Activated T-cell treated with anti-CD3 and anti-CD28 coated beads for 48 hours (primary cell): ENCODE measurements at places on chromosomes 12 and 14.

GRCh38 chr12:53927220-53928029 is 11.2 kb upstream of the HOXC13 start:
- no peak for DNase-seq

DNA sequence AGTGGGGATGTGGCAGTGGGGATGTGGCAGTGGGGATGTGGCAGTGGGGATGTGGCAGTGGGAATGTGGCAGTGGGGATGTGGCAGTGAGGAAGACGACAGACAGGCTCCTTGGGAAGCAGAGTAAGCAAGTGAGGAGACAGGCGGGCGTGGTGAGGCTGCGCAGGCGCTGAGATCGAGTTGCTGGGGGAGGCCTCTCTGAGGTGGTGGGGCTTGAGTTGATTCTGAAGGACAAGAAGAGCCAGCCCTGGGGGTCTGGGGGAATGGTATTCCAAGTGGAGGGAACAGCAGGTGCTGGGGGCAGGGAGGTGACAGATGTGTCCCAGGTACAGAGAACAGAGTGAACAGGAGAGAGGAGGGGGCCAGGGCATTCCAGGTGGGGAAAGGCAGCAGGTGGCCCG is 33.8 kb upstream of the TSPAN9 start:
- DNase-seq, result no peak

DNA sequence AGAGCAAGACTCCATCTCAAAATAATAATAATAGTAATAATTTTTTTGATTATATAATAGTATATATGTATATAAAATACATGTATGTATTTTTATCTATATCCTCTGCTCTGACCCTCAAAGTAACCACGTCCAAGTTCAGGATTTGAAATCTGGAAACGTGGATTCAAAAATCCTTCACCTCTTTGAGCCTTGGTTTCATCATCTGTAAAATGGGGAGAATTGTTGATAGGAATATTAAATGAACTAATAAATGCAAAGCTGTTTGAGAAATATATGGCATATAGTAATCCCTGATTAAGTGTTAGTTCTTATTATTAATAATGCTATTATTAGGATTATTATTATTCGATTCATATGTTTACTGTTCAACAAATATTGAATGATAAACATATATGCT is 2.6 kb downstream of the P2RX7 start:
- DNase-seq, result no peak

DNA sequence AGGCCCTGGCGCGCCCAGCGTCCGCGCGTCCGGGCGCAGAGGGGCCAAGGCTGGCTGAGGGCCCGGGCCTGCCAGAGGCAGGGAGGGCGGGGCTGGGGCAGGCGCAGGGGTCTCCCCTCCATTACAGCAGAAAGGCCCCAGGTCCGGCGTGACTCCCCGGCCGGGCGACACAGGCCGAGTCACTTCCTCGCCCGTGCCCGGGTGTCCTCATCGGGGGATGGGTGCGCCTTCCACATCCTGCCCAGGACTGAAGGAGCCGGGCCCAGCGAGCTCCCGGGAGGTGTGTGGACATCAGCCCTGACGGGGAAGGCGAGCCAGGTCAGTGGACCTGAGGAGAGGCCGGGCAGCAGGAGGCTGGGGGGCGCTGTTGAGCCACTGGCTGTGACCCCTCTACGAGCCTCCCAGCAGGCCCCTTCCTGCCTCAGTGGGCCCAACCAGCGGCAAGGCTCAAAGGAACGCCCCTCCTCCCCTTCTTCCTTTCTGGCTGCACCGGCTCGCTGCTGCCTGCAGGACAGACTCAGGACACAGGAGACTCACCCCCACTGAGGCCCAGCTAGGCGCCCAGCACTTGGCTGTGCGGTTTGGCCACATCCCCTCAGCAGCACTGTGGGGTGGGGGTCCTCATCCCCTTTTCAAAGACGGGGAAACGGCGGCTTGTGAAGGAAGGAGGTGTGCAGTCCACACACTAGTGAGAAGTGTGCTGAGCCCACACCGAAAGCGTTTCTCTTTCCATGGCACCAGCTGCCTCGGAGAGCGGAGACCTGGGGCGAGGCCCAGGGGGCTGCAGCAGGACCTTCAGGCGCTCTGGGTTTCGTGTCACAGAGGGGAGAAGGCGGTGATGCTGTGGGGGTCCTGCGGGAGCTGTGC is 606 bp downstream of the TNFAIP2 start:
- no peak for DNase-seq

DNA sequence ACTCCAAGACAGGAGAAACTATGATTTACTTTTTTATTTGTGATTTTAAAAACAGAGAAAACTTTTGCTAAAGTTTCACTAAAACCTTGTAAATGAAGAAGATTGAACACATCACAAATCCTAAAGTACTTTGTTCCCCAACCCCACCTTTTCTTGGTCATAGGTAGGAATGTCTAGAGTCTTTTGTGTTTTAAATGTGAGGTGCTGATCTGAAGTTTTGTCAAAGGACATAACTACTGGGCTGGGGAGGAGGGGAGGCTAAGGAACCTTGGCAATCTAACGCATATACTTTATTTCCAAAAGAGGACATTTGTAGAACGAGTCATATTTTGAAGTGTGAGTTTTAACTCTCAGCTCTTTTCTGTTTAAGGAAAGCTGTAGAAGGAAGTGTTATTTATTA is 37.2 kb downstream of the CATSPERB start:
- DNase-seq, result no peak

DNA sequence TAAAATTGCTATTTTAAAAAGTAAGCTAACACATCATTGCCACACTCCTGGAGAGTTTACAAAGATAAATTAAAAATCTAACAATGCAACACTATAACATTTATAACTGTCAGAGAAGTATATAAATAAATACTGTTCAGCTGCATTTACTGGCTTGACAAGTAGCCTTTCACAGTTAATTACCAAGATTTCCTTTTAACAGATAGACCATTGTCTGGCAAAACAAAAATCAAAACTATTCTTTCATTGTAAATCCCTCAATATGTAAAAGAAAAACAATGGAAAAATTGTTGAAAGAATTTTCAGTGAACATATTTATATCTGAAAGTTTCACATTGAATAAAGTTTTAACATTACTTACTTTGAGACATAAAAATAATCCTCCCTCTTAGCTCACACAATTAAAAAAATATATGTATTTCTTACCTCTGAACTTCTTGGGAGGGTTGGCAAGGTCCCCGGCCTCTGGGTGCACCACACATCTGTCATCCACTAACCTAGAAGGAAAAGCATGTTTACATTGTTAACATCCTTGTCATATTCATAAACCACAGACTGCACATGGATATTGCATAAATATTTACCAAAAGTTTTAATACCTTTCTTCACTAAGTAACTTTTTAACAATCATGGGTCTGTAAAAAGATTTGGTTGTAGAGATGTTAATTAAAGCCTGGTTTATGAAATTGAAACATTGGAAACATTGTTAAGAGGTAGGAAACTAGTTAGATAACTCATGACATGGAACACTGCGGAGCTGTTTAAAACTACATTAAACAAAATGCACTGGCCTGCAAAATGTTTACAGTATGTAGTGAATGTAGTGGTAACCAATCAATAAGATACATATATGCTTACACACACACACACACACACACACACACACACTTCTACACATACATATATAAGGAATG is 43.0 kb downstream of the ITPR2 start:
- no peak for DNase-seq

GRCh38 chr14:66831173-66831572 is 323.2 kb downstream of the GPHN start:
- DNase-seq, result no peak

DNA sequence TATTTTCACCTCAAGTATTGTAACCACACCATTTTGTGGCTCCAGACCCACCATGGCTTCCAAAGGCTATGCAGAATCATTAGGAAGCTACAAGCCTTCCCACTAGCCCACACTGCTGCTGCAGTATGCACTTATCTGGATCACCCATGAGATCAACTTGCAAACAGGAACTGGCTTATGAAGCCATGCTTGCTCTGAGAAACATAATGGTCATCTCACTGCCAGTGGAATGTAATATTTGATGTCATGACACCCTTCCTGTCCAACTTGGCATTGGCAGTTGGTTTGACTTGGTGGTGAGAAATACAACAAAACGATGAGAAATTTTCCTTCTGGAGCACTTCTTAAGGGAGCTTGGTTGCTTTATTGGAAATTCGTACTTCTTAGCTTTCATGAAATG is 69.3 kb upstream of the FRMD6 start:
- DNase-seq, result no peak

GRCh38 chr14:36217732-36218131 is 41.2 kb upstream of the PTCSC3 start:
- no peak for DNase-seq
